Stimulated activated CD4-positive, alpha-beta T cell treated with anti-CD3 and anti-CD28 coated beads, TNF-alpha, amount 100 ng/mL, for 48 hours (primary cell): ENCODE measurements at places on chromosomes 3 and 15.
A peak's percentile ranks its signal among the peaks of the same experiment; 100 is the strongest.

- DNase-seq = no peak
These were observed 46.7 kb downstream of the EMC4 start for GRCh38 chr15:34271493-34271892.

DNA sequence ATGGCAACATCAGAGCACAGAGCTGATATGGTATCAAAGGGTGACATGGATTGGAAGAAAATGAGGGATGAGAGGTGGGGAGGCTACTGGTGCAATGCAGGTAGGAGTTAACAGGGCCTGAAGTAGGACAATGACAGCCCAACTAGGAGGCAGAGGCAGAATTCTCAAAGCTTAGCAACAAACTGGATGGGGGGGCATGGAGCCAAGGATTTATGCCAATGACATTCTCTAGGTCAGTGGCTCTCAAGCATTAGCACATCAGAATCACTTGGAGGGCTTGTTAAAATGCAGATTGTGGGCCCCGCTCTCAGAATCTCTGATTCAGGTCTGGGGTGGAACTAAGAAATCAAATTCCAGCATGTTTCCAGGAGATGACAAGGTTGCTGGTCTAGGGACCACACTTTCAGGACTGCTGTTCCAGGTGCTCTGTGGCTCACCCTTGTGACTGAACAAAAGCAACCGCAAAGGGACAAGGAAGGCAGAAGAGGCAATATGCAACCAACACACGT, 98.0 kb upstream of the TNIK start:
- DNase-seq = no peak

DNA sequence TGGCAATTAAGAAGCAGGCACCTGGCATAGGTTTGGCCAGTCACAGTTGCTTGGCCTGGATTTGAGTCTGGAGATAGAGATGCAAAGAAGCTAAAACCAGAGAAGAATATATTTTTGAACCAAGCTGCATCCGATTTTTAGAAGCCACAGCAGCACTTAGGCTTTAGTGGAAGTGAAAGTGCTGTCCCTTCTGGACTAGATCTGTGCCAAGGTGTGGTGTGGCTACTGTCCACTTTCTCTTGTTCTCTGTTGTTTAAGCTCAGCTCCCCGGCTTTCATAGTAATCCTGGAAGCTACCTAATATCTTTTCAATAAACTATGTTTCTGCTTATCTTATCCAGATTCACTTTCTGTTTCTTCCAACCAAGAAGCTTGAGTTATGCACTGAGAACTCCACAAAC, 183.4 kb upstream of the THRB start:
- DNase-seq = no peak

GRCh38 chr3:195859061-195859845, 47.5 kb upstream of the MUC4 start:
- peak; percentile 68 for DNase-seq

DNA sequence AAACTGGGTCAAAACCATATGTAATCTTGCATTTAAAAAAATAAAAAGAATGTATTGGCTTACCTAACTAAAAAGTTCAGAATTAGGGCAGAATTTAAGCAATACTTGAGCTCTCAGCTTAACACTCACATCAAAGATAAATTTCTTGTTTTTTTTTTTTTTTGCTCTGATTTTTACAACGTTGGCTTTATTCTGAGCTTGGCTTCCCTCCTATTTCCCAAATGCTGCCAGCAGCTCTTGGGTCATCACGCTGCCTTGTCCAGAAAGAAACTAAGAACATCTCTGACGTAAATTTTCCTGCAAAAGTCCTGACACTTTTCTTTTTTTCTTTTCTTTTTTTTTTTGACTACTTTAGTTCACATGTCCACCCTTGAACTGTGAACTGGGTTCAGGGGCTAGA, 150.6 kb upstream of the TGFBR2 start:
- no peak for DNase-seq

GRCh38 chr3:42497009-42497731, 5.3 kb upstream of the VIPR1 start:
- no peak for DNase-seq
